ENCODE measurements at places on chromosomes 6 and 20.
A peak's percentile ranks its signal among the peaks of the same experiment; 100 is the strongest.

DNA sequence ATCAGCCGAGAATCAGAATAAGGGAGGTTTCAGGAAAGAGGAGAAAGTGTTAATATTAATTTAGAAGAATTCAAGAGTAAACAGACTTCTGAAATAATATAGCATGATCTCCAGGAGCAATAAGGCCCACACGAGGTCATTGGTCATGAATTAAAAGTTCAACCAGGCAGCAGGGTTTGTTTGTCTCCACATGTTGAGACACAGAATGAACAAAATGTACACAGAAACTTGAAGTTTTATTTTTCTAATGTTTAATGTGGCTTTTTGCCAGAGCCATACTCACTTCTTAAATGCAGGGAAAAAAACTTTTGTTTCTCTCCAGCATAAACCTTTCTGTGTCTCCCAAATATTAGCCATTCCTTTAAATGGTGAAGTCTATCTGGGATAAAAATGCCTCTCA lies 504.5 kb downstream of the HDGFL1 start:
- DNase-seq, result no peak

DNA sequence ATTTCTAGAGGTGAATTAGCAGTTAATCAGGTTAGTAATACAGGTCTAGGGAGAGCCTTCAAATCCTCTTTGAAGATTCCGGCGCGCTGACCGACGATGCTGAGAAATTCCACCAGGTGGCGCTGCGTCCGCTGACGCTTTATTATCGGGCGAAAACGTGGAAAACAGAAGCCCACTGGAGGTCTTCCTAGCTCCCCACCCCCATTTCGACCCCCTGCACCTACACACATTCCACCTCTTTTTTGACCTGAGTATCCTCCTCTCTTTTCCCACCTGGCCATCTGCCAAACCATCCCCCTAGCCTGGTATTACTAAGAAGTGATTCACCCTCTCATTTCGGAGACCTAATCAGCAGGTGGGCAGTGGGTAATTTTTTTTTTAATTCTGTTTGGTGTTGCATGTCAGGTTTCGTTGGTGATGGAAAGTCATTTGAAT lies 65.4 kb upstream of the RIN2 start:
- DNase-seq, result peak; percentile 27

DNA sequence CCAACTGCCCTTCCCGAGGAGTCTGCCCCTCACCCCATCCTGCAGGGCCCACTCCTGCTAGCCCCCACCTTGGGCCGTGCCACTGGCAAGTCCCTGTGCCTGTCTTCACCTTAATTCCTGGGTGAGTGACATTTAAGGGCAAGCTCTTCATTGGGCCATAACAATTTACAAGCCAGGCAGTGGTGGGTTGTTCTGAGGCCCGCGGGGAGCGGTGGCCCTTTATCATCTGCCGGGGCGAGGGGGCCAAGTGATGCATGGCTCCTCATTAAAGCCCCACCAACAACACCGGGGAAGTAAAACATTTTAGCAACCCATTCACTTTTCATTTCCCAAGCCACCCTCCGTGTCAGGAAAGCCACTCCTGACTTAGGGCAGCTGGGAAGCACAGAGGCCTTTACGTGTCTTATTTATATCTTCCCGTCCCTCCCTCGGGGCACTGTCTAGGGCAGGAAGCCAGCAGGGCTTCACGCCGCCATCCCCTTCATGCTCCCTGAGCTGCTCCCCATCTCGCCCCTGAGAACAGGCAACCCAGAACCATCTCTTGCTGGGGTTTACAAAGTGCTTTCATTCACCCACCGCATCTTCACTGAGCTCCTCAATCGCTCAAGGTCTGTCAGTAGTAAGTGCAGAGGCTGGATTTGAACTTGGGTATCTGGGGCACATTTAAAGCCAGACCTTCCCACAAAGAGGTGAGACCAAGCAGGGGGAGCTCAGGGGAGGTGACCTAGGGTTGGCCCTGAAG lies 55.5 kb upstream of the CCDC167 start:
- DNase-seq, result no peak

DNA sequence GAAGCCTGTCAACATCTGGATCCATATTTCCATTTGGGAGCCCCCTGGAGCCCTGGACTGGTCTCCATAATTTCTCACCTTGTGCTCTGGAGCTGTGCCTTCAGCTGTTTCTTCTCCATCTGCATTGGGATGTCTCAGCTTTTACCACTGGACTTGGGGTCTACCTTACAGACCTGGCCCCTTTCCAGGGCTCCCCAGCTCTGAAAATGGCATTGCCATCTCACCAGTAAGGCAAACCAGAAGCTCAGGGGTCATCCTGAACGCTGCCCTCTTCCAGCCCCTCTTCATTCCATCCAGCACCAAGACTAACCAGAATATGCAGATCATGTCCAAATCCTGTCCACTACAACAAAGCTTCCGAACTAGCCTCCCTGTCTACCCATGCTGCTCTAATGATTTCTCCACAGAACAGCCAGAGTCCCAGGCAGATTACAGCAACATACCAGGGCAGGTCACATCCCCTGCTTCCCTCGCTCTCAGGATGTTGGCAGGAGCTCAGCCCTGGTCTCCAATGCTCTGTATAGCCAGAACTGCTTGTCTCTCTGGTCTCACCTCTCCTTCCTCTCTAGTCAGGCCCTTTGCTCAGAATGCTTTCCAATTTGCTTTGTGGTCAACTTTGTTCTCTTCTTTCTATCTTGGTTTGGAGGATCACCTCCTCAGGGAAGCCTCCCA lies 17.7 kb upstream of the NNAT start:
- no peak for DNase-seq

GRCh38 chr20:47971058-47971791 lies 185.9 kb upstream of the SULF2 start:
- DNase-seq, result no peak

- DNase-seq, result no peak
Measured at GRCh38 chr6:142913036-142913510, 31.9 kb downstream of the HIVEP2 start.

- no peak for DNase-seq
Measured at GRCh38 chr6:135731116-135731515, 120.4 kb upstream of the PDE7B start.

DNA sequence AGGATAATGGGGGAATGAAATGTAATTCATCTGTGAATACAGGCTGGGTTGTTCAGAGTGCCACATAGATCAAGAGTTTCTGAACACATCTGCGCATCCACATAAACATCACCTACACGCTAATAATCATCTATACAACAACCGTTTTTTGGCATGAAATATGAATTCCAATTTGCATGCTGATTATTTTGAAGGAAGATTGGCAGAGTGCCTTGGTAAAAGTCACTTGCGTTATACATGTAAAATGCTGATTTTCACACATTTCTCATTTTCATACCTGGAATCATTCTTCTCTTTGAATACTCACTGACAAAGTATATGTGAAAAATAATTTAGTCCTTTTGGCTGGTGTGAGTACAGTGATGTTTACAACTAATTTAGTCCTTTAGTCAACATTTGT lies 17.7 kb downstream of the COL9A1 start:
- no peak for DNase-seq

- no peak for DNase-seq
Measured at GRCh38 chr6:166553563-166554271, 32.8 kb downstream of the RAMACL start.

DNA sequence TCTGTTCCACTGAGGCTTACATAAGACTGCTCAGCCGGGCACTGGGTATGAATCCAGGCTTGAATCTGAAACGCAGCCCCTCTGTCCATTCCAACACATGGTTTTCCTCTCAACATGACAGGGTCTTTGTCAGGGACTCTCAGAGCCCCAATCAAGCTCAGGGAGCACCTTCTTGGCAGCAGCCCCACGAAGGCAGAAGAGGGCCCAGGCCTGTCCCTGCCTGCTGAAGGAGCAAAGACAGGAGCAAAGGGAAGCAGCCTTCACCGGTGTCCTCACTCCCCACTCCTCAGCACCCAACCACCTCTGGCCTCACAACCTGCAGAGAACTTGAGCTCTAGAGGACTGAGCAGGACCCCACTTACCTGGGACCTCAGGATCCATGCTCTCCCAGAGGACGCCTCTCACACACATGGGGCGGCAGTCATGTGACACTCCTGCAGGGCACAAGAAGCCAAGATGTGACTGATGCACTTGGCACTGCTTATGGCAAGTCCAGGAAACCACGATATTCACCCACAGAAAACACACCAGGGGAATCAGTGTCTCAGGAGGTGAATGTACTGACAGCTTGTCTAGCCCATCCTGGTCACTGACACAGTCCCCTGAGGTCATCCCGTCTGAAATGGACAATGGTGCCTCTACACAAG lies 4.3 kb downstream of the SNHG17 start:
- DNase-seq, result no peak

GRCh38 chr6:160180706-160181105 lies 59.1 kb downstream of the SLC22A1 start:
- no peak for DNase-seq

DNA sequence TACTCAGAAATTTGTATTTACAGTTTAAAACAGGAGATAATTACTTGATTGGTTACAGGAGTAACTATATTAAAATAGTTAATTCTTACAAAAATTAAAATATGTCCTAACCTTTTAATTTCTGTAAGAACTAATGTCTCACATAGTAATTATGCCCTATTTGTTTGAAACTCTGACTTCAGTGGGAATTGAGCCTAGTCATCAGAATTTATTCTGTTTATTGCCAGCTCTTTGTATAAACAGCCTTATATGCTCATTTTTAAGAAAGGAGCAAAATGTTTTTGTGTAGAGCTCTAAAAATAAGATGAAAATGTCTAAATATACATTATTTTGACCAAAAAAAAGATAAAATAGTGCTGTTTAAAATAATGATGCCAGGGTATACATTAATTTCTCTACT lies 21.5 kb downstream of the TRMT11 start:
- no peak for DNase-seq

DNA sequence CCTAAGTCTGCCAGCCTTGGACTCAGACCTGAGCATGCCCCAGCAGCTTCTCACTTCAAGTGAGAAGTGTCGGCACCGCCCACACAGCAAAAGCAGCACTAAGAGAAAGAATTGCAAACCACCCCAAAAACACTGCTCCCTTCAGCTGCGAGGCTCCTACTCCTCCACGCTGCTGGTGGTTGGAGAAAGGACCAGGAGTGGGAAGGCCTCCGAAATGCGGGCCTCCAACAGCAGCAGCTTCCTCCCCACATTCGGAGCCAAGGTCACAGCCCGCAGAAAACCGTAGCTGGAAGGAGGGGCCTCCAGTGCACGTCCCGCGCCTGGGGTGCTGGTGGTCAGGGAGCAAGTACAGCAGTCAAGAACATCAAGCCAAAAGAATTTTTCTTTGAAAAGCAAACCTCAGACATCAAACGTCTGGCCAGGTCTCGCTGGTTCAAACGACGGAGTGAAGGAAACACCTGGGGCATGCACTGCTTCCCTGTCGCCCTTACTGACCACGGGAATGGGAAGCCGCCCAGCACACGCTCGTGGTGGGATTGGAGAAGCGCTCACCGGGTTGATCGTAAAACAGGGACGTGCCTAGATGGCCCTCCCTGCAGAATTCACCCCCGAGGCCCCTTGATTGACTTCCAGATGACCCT lies 185.6 kb upstream of the CST7 start:
- DNase-seq, result no peak

DNA sequence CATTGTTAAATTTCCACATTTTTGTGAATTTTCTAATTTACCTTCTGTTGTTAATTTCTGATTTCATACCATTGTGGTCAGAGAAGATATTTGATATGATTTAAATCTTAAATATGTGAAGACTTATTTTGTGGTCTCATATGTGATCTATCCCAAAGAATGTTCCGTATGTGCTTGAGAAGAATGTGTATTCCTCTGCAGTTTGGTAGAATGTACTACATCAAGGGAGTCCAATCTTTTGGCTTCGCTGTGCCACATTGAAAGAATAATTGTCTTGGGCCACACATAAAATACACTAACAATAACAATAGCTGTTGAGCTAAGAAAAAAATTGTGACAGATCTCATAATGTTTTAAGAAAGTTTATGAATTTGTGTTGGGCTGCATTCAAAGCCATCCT lies 176.2 kb upstream of the PRND start:
- no peak for DNase-seq

DNA sequence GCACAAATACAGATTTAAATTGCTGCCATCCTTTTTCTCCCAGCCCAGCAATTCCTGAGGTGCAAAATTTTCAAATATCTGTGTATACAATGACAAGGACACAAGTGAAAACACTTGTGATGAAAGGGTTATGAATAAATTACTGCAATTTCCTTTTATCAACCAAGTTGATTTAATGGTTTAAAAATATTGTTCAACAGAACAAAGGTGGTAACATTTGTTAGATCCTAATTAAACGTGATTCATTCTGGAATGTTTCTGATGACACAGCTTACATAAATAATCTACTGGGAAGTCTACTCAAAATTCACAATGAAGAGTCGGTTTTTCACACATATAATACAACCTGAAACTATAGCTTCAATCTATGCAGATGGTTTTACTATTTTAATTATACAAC lies 17.1 kb downstream of the B4GALT5 start:
- DNase-seq, result no peak

GRCh38 chr6:73580247-73581149 lies 59.7 kb upstream of the EEF1A1 start:
- peak; percentile 90 for DNase-seq

DNA sequence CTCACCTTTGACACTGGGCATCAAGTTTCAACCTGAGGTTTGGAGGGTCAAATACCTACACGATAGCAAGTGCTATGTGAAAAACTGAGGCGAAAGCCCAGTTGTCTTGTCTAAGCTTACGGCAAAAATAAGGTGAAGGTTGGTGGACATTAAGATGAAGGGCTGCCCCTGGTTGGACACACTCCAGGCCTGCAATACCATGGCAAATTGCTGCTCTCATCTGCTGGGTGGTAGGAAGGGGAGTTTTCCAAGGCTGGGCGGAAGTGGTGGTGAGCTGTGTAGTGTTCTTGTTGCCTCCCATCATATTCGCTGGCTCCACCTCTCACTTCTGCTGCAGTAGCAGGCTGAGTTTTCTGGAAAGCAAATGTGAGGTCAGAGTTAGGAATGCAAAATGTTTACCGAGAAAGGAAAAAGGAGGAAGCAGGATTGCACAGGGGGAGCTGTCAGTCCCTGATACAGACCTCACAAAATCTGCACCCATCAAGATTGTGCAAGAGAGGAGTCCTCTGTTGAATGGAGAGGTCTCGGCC lies 33.7 kb downstream of the SCP2D1 start:
- no peak for DNase-seq

DNA sequence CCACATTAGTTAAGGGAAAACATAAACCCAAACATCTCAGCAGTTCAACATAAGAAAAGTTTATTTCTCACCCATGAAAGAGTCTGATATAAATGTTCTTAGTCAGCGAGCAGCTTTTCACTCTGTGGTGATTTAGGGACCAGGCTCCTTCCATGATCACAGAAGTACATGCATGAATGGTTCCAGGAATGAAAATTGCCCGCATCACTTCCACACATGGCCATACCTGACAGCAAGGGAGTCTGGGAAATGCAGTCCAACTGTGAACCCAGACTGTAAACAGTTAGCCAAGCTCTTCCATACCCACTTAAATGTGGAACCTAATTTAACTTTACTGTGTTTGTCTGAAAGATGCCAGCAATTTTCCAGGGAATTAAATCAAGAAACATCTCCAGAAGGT lies 353.9 kb downstream of the HACE1 start:
- DNase-seq, result no peak

GRCh38 chr6:43386492-43386891 lies 17.0 kb upstream of the ZNF318 start:
- no peak for DNase-seq

GRCh38 chr6:73691512-73691911 lies 4.5 kb upstream of the CD109 start:
- DNase-seq, result no peak
